Activated CD8-positive, alpha-beta memory T cell treated with anti-CD3 and anti-CD28 coated beads for 48 hours (primary cell): ENCODE measurements at places on chromosomes 3 and 15.

DNA sequence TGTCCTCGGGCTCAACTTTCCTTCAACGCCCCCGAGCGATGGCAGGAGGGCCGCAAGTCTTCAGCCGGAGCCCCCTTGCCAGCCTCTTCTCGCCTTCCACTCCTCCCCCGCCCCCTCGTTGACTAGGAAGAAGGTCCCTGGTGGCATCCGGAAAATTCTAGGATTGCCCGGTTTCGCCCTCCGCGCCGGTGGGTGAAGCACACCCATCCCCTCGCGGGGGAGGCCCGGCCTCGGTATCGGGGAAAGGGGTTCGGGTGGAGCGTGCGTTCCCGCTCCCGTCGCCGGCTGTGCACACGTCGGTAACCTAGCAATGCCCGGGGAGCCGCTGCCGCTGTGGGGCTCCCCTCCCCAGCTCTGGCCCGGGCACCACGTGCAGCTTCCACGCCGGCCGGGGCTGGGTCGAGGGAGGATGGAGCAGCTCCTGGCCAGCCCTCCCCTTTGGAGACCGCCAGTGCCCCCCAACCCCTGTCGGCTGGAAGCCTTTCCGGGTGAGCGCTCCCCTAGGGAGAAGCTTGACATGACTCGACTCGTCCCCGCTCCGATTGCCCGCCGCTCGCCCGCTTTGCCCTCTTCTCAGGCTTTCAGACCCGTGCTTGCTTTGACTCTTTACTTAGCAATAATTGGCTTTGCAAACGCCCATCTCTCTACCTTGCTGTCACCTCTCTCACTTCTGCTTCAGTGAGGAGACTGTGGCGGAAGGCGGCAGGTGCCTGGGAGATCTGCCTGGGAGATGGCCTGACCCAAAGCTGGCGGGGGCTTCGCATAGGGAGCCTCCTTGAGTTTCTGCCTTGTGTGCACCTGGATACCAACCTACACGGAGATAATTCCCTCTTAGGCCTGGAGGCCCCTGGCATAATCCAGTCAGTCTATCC lies 1.3 kb downstream of the CACNA1D start:
- DNase-seq, result no peak

GRCh38 chr3:101518421-101518871 lies 5.4 kb upstream of the SENP7 start:
- DNase-seq, result no peak

- no peak for DNase-seq
Measured at GRCh38 chr3:144344925-144345548, 373.4 kb downstream of the DIPK2A start.

DNA sequence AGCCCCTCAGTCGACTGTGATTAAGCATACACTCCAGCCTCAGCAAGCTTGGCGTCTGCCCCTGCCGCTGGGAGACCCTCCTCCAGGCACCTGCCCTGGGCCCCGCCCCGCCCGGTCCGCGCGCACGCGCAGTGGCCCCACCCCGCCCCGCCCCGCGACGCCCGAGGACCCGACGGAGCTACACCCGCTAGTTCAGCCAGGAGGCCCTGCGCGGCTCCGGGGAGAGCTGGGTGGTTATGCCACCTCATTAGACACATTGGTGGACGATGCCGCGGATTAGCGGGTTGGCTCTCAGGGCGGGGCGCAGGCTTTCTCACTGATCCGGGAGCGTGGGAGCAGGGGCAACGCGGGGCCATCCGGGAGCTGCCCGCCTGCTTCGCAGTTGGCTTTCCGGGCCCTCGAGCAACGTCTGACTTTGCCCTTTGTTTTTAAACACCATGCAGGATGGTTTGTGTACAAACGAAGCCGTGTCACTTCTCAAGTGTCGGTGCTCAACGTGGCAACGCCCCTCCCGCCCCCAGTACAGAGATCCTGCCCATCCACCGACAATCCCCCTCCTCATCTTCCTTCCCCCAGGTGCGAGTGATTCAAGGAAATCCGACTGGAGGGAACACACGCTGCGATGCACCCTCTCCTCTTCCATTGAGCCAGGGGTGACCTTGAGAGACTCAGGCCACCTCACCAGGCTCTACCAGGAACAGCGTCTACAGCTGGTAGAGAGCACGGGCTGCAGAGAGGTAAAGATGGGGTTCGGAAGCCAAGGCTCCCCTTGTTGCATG lies 109.3 kb downstream of the SHQ1 start:
- peak; percentile 61 for DNase-seq

GRCh38 chr15:70806992-70807712 lies 43.8 kb upstream of the UACA start:
- no peak for DNase-seq

GRCh38 chr3:148366743-148367410 lies 330.8 kb upstream of the AGTR1 start:
- no peak for DNase-seq

DNA sequence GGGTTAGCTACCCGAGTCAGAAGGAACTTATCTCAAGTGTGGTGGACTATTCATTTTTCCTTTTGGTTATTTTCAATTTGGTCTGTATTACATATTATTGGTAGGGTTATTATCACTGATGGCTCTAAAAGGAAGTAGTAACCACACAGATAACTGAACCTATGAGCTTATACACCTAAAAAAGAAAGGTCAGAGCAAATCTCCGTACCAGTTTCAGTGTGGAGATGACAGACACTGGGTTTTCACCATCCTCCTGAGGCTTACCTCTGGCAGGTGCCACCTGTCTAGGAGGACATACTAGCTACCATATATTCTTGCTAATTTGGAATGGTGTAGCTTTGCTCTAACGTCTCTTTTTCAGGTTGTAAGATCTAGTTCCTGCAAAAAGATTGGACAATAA lies 10.2 kb downstream of the GAP43 start:
- DNase-seq, result no peak
